HFF-Myc (cell line): ENCODE measurements at places on chromosomes 11 and 22.

- no peak for DNase-seq
Measured at GRCh38 chr11:64729851-64730382, 6.9 kb upstream of the NRXN2 start.

- no peak for DNase-seq
Measured at GRCh38 chr22:49692499-49693225, 135.0 kb downstream of the BRD1 start.

- DNase-seq: no peak
Measured at GRCh38 chr11:35106595-35106994, 32.4 kb upstream of the CD44 start.

GRCh38 chr11:28521075-28521474 is 412.9 kb downstream of the METTL15 start:
- DNase-seq: no peak

GRCh38 chr11:126132319-126132718 is 69.7 kb upstream of the CDON start:
- DNase-seq: no peak

DNA sequence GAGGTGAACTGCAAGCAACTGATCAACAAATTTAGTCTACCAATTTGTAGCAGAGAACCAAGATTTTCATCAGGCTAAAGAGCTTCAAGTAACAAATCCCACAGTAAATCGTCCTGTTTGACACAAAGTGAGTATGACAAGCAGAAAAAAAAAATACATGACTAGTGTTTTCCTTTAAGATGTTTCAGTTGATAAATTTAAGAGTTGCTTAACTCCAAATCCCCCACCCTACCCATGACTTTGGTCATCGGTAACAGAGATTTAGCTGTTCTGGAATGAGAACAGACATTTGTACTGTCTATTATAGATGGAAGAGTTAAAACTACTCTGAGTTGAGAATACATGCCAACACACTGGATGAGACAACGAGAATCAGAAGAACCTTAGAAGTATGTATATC is 165.0 kb upstream of the MTMR2 start:
- no peak for DNase-seq

- DNase-seq: no peak
Measured at GRCh38 chr22:50306753-50307749, at the start of gene PLXNB2. Gene PLXNB2, minus strand, starts transcription at chr22:50307646. Its CDS starts 17,062 bp downstream, at chr22:50290584.

DNA sequence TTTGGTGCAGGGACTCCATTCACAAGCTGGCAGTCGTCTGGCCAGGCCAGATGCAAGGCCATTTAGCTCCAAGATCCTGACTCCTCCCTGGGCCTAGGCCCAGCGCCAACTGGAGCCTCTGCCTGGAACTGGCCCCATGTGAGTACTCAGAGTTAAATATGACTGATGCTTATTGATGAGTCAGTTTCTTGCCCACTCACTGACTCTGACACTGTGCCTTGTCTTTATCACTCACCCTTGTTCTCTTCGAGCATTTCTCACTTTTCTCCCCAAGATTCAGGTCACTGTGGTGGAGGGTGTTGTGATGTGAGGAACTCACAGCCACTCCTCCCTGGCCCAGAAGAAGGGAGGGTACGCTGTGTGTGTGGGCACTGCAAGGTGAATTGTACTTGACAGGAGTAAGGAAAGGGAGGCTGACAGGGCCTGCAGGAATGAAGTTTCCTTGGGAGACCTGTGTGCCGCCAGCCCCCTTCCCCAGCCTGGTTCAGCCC is 23.2 kb upstream of the ST3GAL4 start:
- DNase-seq: peak; percentile 47

DNA sequence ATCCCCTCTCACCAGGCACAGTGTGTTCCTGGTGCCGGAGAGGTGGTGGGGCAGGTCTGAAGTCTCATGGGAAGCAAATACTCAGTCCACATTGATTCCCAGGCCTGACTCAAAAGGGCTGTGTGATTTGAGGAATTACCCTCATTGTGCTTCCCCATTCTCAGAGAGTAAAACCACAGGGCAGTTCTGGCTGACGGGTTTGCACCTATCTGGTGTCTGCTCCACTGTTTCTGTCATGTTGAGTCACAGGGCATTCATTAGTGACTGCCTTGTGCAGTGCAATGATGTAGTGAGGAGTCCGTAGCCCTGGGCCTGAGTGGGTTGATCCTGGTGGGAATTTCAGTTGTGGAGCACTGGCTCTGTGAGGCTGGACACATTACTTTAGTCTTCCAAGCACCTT is 85.2 kb upstream of the ARHGAP20 start:
- no peak for DNase-seq
